ENCODE measurements at places on chromosomes 3 and 15.

GRCh38 chr3:150488867-150489266 is 57.4 kb downstream of the SERP1 start:
- no peak for DNase-seq

GRCh38 chr15:69297642-69298353 is 914 bp upstream of the PAQR5 start:
- no peak for DNase-seq

- DNase-seq: no peak
Observed at GRCh38 chr3:50913260-50913659, 238.5 kb downstream of the DOCK3 start.

DNA sequence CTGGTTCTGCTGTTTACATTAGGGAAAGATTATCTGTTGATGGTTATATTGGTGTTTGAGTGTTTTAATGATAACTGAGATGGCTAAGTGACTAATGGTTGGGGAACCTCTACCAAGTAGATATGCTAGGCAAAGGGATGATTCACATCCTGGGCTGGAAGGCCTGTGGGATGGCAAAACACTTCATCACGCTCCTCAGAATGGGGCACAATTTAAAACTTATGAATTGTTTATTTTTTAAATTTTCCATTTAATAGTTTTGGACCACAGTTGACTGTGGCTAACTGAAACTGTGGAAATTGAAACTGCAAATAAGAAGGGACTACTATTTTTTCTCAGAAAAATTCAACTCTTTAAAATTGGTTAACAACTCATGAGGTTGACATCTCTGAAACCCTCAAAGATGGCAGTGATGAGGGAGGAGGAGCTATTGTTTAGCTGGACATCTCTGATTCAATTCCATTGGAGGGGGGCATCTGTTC is 100.5 kb upstream of the ZBED2 start:
- no peak for DNase-seq

DNA sequence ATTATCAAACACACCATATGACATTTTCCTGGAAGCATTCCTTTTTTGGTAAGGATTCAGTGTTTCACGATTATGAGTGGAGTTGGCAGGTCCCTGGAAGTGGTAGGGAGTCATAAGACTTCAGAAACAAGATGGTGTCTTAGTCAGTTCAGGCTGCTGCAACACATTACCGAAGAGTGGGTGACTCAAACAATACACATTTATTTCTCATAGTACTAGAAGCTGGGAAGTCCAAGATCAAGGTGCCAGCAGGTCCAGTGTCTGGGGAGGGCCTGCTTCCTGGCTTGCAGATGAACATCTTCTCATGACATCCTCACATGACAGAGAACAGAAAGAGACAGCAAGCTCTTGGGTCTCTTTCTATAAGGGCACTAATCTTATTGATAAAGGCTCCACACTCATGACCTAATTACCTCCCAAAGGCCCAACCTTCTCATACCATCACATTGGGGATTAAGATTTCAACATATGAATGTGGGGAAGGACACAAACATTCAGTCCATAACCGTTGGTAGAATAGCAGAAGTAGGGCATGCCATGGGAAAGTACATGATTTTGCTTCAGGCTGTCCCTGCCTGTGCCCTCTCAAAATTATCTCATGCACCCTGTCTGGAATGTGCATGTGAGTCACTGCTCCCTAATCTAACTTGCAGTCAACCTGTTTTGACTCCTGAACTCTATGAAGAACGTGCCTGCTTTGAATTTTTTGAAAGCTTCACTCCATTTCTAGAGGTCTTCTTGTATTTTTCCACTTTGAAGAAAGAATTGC is 72.5 kb downstream of the GTPBP8 start:
- no peak for DNase-seq

DNA sequence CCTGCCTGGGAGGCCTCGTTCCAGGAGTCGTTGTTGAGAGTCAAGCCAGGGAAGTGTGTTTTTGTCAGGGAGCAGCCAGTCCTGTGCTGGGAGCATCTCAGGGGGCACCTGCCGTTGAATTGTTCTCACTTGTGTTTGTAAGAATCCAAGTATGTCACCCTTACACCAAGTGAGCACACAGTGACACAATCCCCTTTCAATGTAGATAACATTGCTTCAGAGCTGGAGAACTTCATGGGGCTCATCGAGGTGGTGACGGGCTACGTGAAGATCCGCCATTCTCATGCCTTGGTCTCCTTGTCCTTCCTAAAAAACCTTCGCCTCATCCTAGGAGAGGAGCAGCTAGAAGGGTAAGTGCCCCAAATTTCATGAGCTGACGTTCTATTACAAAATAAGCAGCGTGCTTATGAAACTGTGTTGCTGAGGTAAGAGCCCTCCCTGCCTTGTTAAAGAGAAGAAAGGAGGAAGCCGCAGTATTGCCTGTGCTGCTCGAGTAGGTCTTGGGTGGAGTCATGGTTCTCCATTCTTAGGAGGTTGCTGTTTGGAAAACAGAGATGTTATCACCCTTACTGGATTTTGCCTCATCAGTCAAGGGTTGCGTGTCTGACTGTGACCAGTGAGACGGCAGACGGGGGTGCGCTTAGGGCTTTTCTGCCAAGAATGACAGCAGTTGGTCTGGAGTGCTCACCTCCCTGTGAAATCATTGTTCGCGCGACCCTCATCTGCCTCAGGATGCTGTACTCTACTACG is 108.1 kb downstream of the PGPEP1L start:
- no peak for DNase-seq

- peak; percentile 82 for DNase-seq
Observed at GRCh38 chr15:90956274-90957030, 1.8 kb downstream of the RCCD1 start.

GRCh38 chr3:13548696-13549622 is at the start of gene FBLN2:
Gene FBLN2, plus strand, starts transcription at chr3:13549125. Its CDS starts 21,231 bp downstream, at chr3:13570356.
- DNase-seq: no peak

DNA sequence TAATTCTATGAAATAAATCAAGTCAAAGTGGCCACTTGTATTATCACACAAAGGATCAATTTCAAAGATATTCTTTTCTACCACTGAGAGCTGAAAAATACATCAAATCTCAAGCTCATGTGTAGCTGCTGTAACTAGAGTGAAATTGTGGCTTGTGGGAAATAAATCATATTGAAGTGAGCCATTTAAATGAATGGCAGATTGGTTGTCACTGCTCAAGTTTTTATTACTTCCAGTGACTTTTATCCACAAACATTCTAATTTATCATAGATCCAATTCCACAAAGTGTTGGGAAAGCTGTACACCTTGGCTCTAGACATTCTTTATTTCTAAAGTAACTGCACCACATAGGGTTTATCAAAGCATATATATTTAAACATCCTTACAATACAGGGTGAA is 285.4 kb downstream of the CNTN3 start:
- DNase-seq: no peak

- no peak for DNase-seq
Observed at GRCh38 chr15:56794553-56795329, 61.4 kb upstream of the ZNF280D start.

DNA sequence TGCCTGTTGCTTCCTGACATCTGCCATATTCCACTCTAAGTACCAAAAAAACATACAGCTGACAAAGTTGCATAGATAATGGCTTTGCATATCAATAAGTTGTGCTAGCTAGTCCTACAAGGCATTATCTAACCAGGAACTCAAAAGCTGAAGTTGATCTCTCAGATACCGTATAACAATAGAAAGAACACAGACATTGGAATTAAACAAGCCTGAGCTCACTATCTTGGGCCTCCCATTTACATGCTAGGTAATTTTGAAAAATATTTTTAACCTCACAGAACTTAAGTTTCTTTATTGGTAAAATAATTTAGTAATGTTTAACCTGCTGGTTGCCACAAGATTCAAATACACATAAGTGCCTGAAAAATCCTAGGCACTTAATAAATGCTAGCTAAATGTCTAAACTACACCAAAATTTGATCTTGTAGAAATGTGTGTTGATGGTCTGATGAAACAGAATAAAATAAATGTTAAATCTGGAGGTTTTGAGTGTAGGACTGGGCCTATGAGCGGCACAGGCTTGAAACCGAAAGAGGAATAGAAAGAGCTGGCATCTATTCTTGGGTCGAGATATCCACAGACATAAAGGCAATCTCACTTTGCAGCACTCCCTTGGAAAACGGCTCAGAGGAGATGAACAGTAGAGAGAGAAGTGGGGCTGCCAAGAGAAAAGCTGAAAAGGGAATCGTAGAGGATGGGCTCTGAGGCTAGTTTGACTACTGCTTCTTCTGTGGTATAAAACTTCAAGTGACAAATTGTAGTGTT is 29.9 kb upstream of the TTC14 start:
- DNase-seq: no peak

DNA sequence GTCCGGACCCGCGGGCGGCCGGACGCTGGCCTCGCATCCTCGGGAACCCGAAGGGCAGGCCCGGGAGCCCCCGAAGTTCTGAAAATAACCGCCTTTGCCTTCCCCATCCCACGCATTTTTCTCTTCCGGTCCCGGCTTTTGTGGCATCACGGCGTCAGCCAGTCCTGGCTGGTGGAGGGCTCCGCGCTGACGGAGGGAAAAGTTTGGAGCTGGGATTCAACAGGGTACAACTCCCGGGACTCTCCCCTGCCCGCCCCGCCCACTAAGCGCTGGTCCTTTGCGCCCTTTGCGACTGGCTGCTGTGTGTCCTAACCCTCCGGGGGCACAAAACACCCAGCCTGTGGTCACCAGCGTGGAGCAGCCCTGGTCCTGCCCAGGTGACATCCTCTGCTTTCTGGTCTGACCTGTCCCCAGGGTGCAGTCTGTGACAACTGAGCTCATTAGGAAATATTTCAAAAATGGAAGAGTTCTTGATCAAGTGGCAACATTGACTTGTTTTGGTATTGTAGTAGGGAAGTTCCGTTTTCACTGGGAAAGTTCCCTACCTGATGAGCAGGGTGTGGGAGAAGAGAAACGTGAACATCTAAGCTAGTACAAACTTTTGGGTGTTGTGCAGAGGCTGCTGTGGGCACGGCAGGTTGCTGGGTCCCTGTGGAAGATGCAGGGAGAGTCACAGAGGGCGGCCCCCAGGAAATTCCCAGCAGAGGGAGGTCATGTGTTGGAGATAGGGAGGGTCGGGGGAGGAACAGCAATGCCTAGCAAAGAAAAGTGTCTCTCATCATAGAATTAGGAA is 775 bp downstream of the ARNT2 start:
- peak; percentile 45 for DNase-seq

- no peak for DNase-seq
Observed at GRCh38 chr15:67690936-67691335, 134.4 kb upstream of the SKOR1 start.

GRCh38 chr3:169362301-169362700 is 301.2 kb downstream of the MECOM start:
- DNase-seq: no peak

DNA sequence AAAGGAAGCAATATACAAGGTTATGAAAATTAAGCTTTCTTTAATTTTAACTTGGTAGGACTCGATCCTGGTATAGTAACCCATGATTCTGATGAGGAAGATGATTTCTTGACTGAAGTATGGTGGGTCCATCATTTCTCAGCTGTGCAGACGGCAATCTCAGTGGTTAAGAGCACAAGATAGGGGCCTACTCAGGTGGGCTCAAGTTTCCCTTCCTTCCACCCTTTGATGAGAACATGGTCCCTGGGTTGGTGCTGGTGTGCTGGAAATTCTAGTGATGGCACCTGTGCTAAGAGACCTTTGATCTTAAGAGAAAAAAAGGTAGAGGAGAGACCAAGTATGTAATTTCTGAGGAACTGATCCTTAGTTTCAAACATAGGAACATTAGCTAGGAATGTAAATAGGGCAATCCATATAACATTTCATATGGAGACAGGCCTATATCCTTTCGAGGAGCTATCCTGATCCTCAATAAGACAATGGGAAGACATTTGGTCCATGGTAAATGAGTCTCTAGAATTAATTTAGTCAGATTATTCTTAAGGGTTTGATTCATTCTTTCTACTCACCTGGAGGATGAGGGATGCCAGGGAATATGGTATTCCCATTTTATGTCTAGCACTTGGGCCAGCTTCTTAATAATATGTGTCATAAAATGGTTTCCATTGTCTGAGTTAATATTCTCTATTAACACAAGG is 104.5 kb upstream of the NECTIN3 start:
- DNase-seq: no peak

DNA sequence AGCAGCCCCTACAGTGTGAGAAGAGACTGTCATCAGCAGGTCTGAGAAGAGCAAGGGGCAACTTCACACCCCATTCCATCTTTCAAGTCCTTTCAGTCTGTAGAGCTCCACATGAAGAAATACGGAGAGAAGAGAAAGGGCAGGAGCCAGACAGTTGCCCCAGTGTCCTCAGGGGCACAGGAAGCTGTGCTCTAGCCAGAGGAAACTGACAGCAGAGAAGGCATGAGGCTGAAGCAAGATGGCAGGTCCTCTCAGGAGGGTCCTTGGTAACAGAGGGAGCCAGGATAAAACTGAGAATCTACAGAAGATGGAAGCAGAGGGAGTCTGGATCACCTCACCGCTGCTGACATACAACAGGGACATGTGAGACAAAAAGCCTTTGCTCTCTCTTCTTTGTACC is 47.3 kb downstream of the PLCH1 start:
- no peak for DNase-seq

DNA sequence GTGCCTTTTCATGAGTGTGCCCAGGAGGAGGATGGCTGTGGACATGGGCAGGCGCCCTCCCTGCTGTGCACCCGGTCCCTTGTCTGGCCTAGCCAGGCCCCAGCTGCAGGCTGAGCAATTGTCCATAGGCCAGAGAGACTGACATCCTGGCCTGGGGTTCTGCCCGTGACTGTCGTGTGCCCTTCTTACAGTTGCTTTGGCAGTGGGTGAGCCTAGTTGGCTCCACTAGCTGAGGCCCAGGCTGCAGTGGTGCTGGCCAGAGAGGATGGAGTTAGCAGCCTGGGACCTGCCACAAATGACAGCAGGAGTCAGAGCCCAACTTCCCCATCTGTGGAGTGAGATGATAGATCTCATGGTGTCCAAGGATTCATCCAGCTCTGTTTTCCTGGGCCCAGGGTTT is 9.0 kb upstream of the CHRNB4 start:
- no peak for DNase-seq

DNA sequence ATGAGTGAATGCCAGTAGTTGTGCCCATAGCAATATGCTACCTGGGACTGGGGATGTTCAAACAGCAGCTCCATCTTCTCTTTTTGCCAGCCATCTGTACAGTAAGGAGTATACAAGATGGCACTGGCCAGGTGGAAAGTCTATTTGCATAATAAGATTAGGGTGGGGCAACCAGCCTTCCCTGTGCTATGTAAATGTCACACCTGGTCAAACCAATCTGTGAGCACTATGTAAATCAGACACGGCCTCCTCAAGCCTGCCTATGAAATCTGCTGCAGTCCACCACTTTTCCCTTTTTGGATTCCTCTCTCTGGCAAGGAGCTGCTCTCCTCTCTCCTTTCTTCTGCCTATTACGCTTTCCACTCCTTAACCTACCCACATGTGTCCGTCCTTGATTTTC is 53.0 kb downstream of the C3orf80 start:
- DNase-seq: no peak

GRCh38 chr3:83765956-83766355 is 1192.8 kb upstream of the CADM2 start:
- DNase-seq: no peak

DNA sequence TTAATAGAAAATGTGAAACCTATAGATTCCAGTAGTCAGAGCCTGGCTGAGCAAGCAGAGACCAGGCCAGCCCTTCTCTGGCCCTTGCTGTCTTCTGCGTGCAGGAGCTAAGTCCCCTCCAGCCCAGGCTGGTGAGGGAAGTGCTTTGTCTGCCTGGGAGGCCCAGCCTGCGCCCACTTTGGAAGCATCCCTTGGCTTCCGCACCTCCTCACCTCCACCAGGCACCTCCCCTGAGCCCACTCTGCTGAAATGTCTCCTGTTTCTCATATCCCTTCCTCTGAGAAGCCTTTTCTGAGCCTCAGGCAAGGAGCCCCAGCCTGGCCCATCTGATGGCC is 45.3 kb downstream of the ALDH1L1 start:
- no peak for DNase-seq

GRCh38 chr15:95347837-95348236 is 982.7 kb upstream of the NR2F2 start:
- DNase-seq: no peak

All from 8988T (cell line).